ENCODE measurements at places on chromosomes 2 and 18.

DNA sequence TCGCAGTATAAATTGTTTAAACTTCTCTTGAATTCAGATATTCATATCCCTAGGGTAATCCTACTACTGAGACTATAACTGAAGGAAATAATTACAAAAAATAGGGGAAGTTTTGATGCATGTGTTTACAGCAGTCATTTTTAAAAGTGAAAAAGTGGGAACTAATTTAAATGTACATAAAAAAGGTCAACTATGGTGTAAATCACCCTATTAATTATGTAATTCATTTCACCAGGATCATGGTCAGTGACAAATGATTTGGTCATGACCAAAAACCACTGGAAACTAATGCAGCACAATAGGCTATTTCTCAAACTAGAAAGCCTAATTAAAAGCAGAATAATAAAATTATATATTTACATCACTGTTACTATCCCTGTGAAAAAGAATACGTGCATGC, 5.0 kb upstream of the CNGA3 start:
- DNase-seq: no peak

DNA sequence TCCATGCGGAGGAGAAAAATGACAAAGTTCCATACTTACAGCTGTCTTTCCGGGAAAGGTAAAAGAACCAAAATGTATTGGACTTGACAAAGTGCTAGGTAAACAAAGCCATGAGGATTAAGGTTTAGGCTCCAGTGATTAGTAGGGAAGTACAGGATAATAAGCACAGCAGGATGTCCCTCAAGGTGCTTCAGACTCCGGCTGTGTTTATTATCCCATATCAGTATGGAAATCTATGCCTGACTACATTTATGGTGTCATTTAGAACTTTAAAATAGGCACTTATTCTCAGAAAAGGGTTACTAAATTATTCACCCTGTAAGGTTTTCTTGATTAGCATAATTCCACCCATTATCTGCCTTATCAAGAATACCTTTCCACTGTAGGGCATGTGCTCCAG, 136.3 kb upstream of the CCDC68 start:
- DNase-seq: no peak

DNA sequence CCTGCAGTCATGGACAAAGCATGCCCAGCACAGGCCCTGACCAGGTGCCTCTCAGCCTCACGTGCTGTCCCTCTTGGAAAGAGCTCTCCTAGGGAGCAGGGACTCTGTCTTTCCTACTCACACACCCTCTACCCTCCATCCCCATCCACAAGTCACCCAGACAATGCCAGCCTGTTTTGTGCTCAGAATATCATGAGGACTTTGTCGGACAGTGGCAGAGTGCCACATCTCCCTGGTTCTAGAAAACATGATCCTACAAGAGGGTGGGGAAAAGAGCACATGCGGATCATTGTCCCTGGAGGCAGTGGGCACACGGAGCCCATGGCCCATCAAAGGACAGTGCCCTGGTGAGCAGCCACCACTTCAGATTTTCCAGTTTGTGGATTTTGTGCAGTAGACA, 3.7 kb upstream of the MAL start:
- DNase-seq: no peak

- DNase-seq: no peak
Measured at GRCh38 chr18:48409591-48410094, 460 bp upstream of the ZBTB7C start.

GRCh38 chr18:8741117-8741516, 35.8 kb downstream of the MTCL1 start:
- no peak for DNase-seq

All from HFFc6 (cell line).